ENCODE measurements at places on chromosomes 7 and 10. TPM values are rescaled to one million over a fixed set of nuclear protein-coding genes. Genes with fewer than 3 reads are reported as not detected.

The NPC1L1 gene
- not detected for total RNA-seq

The SPDYE1 gene
- not detected for total RNA-seq

The ANXA8 gene
- 562 TPM for total RNA-seq

The CLCN1 gene
- total RNA-seq, result 0.04 TPM

The IL2RA gene
- not detected for total RNA-seq

The ARHGAP22 gene
- 7.1 TPM for total RNA-seq

The NFE2L3 gene
- total RNA-seq, result 28.6 TPM

The PILRA gene
- 0.25 TPM for total RNA-seq

The PDK4 gene
- not detected for total RNA-seq

The SMKR1 gene
- total RNA-seq, result 0.48 TPM

The PRSS37 gene
- total RNA-seq, result not detected

DNA sequence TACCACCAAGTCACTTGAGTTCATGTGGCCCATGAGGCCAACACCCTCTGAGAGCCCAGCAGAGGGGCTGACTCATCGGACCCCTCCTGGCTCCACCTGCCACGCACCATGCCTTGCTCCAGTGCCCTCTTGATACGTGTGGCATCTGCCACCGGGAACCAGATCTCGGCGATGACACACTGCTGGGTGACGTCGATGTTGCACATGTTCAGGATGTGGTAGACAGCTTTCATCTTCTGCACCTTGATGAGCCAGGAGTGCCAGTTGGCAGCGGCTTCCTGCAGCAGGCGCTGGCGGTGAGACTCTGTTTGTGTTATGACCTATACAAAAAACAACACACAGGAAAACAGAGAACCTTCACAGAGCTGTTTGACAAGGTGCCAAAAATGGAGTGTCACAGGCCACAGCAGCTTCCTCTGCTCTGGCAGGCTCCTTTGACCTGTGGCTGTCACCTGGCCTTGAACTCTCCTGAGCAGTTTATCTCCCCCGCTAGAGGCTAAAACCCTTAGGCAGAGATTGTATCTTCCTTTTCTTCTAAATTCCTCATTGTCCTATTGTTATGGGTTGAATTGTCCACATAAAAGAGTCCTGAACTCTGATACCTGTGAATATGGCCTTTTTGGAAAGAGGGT is 45.2 kb upstream of the TMEM213 start:
- DNase-seq, result no peak

DNA sequence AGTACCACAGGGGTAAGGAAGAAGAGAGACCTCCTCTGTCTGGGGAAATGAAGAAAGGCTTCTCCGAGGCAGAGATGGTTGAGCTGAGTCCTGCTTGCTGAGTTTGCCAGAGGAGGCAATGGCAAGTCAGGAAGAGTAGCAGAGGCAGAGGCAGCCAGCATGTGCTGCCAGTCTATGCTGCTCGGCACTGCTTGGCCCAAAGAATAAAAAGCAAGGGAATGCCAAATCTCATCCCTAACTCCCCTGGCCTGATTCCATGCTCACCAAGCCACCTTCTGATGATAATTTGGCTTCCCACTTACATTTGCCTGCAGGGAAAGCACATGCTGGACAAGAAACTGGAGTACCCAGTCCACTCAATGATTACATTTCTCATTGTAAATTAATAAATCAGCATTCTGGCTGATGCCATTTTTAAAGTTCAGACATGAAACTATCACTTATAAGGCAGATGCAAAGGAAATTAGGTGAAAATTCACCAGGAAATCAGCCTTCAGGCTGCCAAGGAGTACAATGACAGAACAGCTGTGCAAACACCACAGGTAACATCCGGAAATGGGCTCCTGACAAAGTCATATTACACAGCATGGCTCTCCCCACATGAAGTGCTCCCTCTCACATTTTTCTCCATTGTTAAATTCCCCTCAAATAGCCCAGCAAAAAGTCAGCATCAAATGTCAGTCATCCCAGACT is 245.9 kb downstream of the MTERF1 start:
- DNase-seq, result no peak

DNA sequence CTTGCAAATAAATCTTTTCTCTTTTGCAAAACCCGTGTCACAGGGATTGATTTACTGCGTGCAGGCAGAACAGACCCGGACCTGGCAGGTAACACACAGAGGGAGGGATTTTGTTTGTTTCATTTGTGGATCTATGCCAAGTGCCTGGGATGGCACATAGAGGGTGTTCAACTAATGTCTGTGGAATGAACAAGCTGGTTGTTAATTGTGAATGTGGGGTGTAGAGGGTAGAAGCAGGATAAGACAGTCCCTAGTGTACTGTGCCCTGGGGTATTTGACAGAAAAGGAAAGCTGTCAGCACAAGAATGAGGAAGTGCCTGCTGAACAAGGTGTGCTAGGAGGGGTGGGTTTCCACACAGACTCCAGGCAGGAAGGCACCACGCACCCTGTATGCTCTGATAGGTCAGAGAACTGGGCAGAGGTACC is 331.8 kb downstream of the CALN1 start:
- DNase-seq, result peak; percentile 2

DNA sequence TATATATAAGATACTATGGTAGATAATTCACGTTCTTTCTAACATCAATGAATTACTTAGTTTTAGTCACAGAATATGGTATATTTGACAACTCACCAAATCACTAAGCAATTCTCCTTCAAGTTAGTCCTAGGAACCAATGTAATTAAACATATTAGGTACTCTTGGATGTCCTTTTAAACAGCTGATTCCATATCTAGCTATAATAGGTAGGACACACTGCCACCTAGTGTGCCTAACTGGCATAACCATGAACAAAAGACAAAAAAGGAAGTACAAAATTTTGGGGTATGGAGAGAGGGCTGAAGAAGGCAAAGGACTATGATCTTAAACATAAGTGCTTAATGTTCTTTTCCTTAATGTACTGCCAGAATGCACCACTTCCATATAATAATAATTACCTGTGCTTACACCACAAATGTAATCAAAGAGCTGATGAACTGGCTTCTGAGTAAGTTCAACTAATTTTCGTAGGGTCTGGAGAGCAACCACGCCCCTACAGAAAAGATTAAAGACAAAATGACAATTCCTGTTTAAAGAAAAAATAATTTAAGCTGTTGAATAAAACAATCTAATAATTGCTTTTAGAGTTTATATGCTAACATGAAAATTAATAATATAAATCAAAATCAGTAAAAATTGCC is 28.7 kb downstream of the PNPLA8 start:
- DNase-seq, result peak; percentile 44

DNA sequence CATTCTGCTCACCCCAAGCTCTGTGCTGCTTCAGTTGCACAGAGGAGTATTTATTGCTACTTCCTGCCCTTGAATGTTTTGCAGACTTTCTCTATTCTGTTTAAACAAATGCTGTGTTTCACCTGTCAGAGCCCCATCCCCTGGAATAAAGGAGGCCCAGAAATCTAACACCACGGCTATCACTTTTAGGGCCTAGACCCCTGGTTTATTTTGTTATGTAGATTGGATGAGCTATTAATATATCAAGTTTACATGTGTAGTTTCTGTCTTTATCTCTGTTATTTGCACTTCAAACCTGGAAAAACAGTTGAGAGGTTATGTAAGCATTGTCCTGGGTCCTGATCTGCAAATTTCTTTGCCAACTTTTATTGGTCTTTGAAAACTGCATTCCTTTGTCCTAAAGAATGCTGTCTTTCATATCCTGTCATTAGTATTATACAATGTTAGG is 630.1 kb downstream of the PARD3 start:
- DNase-seq, result no peak

DNA sequence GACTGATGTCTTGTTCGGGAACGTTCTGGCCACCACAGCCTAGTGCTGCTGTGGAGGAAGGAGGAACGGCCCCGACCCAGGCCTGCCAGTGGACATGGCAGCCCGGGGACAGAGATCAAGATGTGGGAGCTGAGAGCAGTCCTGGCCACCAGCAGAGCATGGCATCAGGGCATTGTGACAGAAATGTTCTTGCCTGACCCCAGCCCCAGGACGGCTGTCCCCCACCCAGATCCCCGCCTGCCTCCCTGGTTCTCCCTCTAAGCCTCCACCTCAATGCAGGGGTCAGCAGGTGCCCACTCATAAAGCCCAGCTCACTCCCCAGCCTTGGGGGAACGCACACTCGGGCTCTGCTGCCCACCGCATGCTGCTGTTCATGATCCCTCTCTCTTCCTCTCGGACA is 42.9 kb upstream of the HSPA12A start:
- DNase-seq, result no peak

GRCh38 chr7:73983437-73984164 is 44.4 kb upstream of the ELN start:
- DNase-seq, result no peak

DNA sequence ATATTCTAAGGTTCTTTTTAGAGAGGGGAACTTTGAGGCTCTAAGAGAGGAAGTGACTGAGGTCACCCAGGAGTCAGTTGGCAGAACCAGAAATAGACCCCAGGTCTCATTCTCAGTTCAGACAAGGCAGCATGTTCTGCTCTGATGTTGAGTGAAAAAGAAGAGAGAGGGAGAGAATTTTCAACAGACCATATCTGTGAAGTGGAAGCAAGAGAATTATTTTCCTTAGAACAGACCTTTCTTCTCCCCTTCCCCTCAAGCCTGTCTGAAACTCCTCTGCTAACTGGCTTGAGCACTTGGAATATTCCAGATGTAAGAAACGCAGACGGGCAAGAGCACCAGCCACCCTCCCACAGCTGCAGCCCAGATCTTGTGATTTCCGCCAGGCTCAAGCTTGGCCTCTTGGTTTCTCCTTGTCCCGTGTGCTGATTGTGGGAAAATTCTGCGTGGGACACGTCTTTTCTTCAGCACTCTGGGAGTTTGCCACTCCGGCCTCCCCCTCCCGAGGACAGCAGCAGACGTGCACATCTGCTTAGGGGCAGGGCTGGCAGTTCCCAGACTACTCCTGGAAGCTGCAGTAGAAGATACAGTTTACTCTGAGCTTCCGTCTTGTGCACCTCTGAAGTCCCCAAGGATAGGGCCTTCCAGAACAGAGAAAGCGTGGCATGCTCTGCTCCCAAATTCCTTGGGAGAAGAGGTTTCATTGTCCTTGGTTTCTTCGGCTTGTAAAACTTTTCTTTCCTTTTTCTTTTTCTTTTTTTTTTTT is 22.7 kb upstream of the IKZF1 start:
- DNase-seq, result no peak

- DNase-seq, result no peak
Observed at GRCh38 chr10:123790132-123790885, 101.3 kb downstream of the CPXM2 start.

GRCh38 chr7:106421181-106421762 is 136.5 kb upstream of the NAMPT start:
- peak; percentile 61 for DNase-seq

DNA sequence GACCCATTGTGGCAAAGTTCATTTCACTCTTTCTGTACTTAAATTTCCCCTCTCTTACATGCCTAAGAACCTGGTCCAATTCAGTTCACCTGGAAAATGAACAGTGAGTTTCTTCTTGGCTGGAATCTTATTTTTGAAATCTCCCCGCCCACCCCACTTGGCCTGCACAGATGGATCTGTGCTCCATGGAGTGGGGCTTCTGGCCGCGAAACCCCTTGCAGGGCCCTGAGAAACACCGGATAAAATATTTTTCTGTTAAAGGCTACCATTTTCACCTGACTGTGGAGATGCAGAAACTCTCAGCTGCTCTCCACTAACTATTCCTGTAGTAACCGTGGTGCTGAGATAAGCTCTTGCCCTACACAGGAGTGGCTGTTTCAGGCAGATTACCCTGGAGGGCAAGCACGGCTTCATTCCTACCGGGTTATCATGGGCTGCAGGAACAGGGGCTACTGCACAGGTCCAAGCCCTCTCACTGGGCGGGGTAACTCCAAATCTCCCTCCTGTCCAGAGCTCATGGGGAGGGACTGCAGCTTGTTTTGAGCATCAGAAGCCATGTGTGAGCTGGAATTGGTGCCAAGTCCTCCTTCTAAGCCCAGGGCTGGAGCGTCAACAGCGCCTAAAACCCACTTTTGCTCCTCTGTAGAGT is 118.9 kb downstream of the PRPF18 start:
- DNase-seq, result no peak

DNA sequence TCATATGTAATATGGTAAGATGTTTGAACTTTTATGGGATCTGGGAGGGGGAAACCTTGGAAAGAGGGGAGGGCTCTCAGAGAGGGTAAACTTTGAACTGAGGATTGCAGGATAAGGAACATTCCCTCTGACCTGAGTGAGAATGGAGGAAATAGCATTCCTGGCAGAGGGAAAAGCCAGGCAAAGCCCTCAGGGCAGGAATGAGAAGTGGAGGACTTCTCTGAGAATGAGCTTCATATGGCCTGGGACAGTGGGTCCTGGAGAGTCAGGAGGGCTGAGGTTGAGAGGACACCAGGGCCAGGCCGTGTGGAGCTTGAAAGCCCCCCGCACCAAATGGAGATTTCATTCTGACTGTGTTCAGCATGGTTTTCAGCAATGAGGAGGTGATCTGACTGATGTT is 34.2 kb downstream of the NPVF start:
- no peak for DNase-seq

- no peak for DNase-seq
Observed at GRCh38 chr10:13892001-13892491, 305.3 kb downstream of the PRPF18 start.

GRCh38 chr10:69662901-69663300 is 32.9 kb downstream of the FAM241B start:
- no peak for DNase-seq

GRCh38 chr7:42235741-42236161 is 1.3 kb downstream of the GLI3 start:
- DNase-seq, result no peak

DNA sequence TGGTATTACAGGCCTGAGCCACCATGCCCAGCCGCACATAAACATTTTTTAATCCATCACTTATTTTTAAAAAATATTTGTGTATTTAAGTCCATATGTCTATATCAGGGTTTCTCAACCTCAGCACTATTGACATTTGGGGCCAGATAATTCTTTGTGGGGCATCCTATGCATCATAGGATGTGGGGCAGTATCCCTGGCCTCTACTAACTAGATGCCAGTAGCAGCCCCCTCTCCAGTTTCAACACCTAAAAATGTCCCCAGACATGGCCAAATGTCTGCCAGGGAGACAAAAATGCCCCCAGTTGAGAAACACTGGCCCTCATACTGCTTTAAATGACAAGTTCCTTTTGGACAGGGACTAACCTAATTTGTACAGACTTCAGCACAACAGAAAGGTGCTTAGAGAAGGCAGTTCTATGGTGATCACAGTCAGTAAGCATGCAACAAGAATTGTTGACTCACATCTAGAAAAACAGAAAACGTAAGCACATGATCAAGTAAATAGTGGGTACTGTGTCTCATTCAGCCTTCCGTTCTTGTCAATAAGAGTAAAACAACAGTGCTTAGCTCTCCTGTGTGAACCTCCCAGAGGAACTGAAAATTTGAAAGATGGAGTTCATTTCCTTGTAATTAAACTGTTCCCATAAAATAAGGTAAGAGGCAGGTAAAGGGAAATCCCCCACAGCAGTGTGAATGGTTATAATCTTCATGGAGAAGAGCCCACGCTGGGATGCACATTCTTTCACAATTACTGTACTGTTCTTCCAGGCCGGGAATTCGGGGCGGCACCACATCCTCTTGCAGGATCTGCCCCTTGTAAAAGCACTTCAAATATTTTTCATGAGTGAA is 17.3 kb upstream of the ADRB1 start:
- DNase-seq, result peak; percentile 84
